ENCODE measurements at places on chromosomes 5 and 9.

- no peak for DNase-seq
These were observed 25.0 kb upstream of the CCNH start for GRCh38 chr5:87437724-87438123.

- no peak for DNase-seq
These were observed 21.9 kb downstream of the PTBP3 start for GRCh38 chr9:112311497-112311896.

DNA sequence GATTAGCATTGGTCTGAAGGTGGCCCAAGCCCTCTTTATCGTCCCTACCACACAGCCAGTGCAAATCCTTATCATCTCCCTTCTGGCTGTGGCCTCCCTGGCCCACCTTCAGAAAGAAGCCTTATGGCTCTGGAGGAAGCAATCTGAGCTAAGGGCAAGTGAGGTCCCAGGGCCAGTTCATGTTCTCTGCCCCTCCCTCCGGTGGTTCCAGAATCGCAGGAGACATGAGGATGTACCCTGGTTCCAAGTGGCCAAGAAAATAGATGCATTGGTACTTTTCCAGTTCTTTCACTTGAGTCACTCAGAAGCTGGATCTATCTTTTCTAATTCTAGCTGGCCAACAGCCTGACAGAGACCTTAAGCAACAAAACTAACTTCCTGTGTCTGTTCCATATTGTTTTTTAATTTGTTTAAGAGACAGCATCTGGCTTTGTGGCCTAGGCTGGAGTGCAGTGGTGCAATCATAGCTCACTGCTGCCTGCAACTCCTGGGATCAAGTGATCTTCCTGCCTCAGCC is 60.7 kb downstream of the LHFPL2 start:
- DNase-seq, result no peak

DNA sequence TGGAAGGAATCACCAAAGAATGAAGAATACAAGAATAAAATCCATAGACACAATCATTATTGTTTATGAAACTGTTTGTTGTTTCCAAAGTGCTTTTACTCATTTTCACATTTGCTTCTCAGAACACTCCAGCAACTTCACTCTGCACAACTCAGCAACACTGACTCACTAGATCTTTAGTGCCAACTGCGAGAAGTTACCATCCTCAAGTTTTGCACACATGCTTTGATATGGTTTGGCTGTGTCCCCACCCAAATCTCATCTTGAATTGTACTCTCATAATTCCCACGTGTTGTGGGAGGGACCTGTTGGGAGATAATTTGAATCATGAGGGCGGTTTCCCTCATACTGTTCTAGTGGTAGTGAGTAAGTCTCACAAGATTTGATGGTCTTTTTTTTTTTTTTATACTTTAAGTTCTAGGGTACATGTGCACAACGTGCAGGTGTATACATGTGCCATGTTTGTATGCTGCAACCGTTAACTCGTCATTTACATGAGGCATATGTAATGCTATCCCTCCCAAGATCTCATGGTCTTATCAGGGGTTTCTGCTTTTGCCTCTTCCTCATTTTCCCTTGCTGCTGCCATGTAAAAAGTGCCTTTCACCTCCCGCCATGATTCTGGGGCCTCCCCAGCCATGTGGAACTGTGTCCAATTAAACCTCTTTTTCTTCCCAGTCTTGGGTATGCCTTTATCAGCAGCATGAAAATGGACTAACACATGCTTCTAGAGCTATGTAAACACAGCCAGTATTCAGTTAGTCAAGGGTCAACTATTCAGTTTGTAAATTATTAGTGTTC is 36.9 kb downstream of the CLINT1 start:
- no peak for DNase-seq

- DNase-seq, result no peak
These were observed 109.9 kb downstream of the NUDT12 start for GRCh38 chr5:103452666-103453065.

DNA sequence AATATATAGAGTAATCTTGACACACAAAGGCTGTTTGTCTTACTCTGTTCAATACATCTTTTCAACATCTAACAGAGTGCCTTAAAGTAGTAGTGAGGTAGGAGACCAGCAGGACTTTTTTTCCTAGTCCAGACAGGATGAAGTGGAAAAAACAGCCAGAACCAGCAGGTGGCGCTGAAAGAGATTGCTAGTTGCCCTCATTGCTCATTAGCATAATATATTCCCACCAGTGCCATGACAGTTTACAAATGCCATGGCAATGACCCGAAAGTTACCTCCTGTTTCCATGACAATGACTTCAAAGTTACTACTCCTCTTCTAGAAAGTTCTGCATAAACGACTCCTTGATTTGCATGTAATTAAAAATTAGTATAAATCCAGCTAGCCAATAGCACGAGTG is 387.4 kb downstream of the ACTL7B start:
- no peak for DNase-seq

- DNase-seq, result no peak
These were observed 64.7 kb downstream of the RGS7BP start for GRCh38 chr5:64570395-64570996.

- DNase-seq, result no peak
These were observed 77.2 kb downstream of the ITGA1 start for GRCh38 chr5:52864884-52865283.

DNA sequence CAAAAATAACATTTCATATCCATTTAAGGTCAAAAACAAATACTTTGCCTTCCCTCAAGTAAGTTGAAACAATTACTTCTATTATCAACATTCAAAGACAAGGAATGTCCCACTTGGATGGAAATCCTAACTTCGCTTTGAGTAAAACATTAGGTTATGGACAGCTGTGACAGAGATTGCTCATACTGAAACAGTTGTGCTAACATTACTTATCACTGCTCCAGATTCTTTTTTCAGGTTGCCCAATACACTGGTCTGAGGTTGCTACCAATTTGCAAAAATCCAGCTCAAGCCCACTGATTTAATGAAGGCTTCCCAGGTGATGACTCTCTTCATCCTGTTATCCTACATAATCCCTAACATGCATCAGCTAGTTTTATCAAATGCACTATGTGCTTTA is 98.3 kb downstream of the UBAP2 start:
- DNase-seq, result no peak

GRCh38 chr9:37575001-37575400 is 1.2 kb downstream of the FBXO10 start:
- no peak for DNase-seq

- no peak for DNase-seq
These were observed 10.1 kb downstream of the PLIN2 start for GRCh38 chr9:19117039-19117716.

DNA sequence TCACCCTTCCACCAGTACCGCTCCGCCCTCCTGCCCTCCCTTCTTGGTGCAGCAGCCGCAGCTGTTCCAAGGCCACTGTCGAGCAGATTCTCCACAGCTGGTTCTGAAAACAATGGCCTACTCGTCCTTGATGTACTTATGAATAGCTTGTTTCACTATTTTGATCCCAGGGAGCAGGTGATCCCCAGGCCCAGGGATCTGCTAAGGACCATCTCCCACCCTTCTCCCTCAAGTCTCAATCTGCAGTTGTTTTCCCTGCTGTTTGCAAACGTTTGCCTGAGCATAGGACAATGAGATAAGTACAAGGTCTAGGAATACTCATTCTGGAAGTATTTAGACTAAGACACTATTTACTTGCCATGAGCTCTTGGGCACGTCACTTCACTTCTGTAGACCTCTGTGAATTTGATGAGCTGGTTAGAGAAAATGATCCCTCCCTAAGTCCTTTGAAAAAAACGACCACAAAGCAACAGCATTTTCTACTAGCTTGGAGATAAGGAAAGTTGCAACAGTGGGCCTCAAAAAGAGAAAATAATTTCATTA is 1.8 kb downstream of the LURAP1L start:
- DNase-seq, result no peak

DNA sequence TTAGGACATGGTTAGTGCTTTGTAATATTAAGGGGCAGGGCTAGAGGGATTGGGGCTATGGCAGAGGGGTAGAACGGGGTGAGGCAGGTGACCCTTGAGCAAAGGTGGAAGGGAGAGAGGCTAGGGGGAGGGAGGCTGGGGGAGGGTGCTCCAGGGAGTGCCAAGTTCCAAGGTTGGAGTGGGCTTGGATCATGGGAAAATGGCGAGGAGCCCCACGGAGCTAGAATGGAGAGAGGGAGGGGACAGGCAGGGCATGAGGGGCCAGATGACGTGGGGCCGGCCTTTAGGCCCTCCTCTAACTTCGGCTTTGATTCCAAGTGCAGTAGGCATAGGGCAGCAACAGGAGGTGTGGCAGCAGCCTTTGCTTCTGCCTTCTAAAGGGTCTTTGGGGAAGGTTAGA is 171.8 kb upstream of the PANK3 start:
- DNase-seq, result no peak

- no peak for DNase-seq
These were observed 58.8 kb upstream of the MINAR2 start for GRCh38 chr5:129689045-129689444.

GRCh38 chr9:121318631-121319382 is 50.8 kb downstream of the GSN start:
- no peak for DNase-seq

DNA sequence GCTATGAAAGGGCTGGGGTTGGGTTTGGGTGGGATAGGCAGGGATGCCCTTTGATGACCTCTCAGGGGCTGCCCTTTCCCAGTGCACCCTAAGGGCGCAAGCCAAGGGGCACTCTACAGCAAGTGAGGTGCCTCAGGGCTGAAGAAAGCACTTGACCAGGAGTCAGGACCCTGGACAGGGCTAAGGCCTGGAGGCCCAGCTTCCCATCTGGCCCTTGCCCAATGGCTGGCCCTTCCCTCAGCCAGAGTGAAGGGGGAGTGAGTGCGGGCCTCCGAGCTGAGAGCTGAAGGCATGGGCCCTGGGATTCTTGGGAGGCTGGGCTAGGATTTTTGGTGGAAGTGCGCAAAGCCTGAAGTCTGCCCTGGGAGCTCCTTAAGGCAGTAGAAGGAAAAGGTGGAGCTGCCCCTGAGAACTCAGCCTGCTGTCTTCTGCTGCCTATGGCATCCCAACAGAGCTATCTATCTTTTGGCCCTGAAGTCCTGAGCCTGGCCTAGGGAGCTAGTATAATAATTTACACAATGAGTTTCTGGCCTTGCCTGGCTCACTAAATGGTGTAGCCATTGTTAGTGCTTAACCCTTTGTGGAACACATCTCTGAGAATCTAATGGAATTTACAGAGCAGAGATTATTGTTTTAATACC is 16.4 kb downstream of the JADE2 start:
- DNase-seq, result peak; percentile 75

DNA sequence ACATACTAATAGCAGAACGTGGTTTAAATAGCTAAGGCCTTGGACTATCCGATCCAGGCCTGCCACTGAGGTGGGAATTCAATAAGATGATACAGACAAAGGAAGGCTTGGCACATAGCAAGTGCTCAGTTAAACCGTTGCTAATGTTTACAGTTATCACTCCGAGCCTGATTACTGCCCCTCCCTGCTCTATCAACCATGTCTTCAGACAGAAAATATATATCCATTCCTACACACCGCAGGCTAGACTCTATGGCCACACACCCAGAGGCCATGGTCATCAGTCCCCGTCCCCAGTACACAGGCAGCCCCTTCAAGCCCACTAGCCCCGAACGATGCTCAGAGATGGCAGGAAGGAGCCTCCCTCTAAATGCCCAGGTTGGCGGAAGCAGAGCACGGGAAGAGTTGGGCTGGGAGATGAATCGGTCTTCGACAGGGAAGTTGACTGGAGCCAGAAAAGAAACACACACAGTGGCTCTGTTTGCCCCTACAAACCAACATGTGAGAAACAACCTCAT is 49.7 kb upstream of the STXBP1 start:
- no peak for DNase-seq

DNA sequence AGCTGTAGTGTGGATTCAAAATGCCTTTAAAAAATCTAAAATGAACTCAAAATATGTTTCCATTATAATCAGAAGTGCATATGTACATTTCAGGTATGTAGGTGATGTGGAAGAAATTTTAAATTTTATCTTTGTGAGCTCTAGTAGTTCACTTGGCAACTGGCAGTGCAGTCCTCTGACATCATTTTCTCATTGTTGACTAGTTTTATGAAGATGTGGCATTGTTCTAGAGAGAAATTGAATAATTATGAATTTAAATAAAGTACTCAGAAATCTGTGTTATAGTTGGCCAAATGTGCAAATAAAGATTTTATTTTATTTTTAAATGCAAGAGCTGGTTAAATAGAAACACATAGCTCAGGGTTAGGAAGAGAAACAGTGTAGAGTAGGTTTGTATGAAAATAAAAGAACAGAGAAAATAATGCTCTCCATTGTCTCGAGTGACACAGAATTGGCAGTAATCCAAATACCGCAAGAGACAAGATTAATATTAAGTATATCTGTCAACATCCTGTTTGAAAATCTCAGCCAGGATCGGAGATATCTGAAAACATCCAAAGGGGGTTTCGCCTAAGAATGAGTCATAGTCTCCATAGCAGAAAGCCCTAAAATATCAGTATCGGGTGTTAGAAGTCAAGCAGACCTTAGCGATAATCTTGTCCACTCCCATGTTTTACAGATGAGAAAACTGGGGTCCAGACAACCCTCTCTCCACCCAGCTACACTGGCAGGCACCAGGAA is 189.4 kb downstream of the CCDC192 start:
- DNase-seq, result no peak
